Prostate gland (tissue), 2 donors: ENCODE measurements at places on chromosomes 16 and 17.

- no peak for DNase-seq
These were observed 2.3 kb downstream of the CTDNEP1 start for GRCh38 chr17:7249214-7249613.

- DNase-seq = no peak
These were observed 3.4 kb downstream of the SGCA start for GRCh38 chr17:50169121-50169764.

DNA sequence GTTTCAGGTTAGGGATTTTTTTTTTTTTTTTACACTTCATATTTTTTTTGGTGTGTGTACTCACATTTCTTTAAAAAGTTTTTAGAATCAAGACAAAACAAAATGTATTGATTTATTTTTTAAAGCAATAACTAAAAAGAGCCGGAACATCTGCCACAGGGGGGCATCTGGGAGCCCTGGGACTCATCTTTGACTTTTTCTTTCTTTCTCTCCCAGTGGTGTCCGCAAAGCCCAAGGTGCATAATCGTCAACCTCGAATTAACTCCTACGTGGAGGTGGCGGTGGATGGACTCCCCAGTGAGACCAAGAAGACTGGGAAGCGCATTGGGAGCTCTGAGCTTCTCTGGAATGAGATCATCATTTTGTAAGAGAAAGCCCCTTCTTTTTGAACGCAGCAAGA lies 36.3 kb downstream of the WWP2 start:
- DNase-seq = no peak

GRCh38 chr17:7177954-7178477 lies 1.2 kb downstream of the ASGR1 start:
- DNase-seq = no peak

DNA sequence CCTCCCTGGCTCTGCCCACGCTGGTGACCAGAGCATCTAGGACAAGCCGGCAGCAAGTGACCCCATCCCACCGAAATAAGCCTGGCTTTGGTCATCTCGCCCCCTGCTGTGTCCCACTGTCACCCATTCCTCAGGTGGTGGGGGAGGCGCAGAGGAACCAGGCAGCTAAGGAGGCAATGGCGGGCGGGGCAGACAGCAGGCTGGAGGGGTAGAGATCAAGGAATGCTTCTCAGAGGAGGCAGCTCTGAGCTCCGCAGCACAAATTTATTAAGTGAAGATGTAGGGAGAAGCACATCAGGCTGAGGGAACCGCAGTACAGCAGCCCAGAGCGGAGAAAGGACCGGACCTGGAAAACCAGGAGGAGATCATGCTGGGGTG lies 7.5 kb upstream of the KREMEN2 start:
- DNase-seq = no peak

GRCh38 chr16:82134846-82135245 lies 35.2 kb downstream of the MPHOSPH6 start:
- DNase-seq = no peak

- no peak for DNase-seq
These were observed 102.9 kb upstream of the ZFHX3 start for GRCh38 chr16:73150786-73151185.

DNA sequence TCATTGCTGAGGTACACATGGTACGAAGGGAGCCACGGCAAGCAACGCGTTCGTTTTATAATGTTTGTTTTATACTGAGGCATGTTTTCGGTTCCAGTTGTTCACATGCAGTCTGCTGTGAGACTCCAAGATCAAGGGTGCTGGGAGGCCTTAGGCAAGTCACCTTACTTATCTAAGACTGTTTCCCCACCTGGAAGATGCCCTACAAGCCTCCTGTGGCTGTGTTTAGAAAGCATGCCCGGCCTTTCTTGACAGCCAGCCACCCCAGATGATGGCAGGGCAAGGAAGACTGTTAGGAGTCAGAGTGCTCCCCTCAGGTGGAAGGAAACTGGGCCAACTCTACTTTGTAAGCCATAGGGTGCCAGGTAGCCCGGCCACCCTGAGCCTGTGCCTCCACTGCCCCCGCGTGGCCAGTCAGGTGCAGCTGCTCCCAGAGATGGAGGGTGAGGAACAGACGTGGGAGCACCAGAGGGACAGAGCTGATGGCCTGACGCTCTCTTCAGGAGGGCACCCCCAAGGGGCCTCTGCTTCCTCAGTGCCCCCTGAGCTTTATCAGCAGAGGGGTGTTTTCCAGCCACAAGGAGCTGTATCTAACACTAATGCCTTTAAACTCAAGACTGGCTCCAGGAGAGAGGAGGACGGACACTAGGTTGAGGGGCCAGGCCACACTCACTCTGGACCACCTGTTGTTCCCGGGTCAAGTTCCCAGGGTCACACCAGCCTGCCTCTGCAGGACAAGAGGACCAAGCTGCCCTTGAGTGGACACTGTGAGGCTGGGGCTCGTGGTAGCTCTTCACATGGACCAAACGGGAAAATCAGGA lies 5.4 kb downstream of the NAT9 start:
- peak; percentile 83 for DNase-seq

DNA sequence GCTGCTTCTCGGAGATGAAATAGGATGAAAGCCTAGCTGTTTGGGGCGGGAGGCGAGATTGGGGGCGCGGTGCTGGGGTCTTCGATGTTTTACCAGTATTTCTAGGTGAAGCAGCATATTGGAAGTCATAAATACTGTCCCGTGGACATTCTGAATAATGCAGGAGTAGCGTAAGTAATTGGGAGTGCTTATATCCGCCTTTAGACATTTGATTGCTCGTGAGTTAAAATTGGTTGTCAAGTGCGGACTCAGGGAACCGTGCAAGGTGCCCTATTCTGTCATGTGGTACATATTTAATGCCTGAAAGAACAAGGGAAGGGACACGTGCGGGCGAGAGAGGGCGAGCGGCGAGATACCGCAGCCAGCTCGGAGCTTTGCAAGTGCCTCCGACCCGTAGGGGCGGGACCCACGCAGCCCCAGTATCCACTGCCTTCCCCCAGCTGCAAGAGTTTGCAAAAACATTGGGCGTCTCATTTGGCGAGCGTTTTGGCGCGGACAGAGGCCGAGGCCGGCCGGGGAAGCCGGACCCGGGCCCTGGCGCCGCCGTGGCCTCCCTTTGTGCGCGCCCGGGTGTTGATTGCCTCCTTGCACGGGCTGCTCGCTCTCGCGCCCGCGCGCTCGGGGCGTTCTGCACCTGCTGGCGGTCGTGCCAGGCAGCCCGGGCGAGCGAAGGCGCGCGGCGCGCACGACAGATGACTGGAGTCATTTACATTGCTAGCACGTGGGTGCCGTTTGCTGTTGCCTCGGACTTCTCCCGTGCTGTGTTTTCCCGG lies 849.8 kb upstream of the RBFOX1 start:
- DNase-seq = no peak

- DNase-seq = peak; percentile 69
These were observed 11.8 kb downstream of the SYT17 start for GRCh38 chr16:19179546-19180490.

- peak; percentile 71 for DNase-seq
These were observed 4.5 kb downstream of the PMP22 start for GRCh38 chr17:15260376-15261257.

DNA sequence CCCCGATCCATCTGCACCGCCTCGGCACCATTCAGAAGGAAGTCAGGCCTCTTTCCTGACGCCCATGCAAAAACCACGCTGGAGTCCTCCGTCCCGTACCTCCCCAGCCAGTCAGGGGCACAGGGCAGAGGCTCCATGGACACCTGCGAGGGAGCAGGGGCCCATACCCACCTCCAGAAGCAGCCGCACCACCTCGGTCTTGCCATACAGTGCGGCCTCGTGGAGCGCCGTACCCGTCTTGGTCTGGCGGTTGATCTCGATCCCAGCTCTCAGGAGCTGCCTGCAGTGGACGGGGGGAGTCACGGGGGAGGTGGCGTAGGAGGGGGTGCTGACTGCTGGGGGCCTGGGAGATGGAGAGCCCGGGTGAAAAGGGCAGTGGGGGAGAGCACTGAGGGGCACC lies 9.2 kb downstream of the CASKIN2 start:
- no peak for DNase-seq

DNA sequence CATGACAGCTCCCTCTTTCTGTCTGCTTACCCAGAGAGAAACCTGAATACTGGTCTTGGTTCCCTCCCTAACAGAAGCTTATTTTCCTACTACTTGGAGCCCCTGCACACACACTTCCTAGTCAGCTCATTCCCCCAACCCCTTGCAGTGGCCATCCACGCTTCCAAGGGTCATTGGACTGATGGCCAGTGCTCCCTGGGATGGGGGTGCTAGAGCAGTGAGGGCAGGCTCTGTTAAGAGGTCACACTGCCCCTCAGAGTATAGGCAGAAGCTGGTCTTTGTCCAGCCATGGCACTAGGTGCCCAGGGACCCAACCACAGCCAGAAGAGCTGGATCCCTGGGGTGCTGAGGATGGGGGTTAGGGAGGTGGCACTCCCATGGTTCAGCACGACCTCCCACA lies 12.5 kb downstream of the DRC3 start:
- no peak for DNase-seq

DNA sequence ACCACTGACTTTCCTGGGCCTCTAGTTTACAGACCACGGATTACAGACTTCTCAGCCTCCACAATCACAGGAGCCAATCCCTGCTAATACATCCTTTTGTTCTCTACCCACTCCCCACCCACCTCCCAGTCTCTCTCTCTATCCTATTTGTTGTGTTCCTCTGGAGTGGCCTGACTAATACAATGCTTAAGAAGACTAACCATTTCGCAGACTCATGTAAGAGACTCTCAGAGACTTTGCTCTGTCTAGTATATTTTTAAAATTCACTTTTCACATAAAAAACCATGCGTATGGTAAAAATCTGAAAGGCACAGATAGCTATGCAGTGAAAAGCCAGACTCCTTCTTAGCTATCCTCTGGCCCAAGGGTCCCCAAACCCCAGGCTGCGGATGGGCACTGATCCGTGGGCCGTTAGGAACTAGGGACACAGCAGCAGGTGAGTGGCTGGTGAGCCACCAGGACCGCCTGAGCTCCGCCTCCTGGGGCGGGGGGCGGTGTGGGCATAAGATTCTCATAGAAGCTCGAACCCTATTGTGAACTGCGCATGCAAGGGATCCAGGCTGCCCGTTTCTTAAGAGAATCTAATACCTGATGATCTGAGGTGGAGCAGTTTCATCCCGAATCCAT lies 7.6 kb downstream of the PIK3R6 start:
- DNase-seq = no peak

- no peak for DNase-seq
These were observed 4.7 kb downstream of the KCTD5 start for GRCh38 chr16:2686912-2687507.

GRCh38 chr16:62548095-62548494 lies 511.9 kb upstream of the CDH8 start:
- no peak for DNase-seq

- DNase-seq = no peak
These were observed 4.0 kb downstream of the MYH3 start for GRCh38 chr17:10652984-10653659.

GRCh38 chr16:11788914-11789313 lies 8.1 kb downstream of the ZC3H7A start:
- no peak for DNase-seq

DNA sequence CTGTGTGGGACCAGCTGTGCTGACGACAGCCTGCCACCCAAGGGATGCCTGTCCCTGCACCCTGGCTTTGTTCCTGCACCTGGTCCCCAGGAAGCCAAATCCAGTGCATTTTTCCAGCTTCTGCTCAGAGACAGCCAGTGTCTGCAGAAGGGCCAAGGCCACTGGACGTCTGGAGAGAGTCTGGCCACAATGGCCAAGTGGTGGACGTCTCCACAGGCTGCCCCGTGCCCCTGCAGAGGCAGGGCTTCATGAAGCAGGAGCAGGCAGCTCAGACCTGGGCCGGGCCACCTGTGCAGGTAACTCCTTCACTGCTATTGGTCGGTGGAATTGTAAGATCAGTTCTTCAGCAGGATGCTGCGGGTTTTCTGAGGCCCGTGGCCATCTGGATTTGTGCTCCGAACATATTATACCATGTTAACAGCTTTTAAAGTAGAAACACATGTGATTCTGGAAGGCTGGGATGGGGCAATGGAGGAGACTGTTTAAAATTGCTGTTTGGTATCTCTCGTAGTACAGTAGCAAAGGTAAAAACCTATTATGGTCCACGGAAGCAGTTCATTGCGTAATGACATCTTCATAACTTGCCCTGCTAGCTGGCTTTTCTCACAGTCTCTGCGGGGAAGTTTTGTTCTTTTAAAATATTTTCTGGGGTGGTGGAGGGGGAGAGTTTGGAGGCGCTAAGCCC lies 185.3 kb downstream of the CCDC182 start:
- DNase-seq = no peak

- no peak for DNase-seq
These were observed 74.4 kb downstream of the METRNL start for GRCh38 chr17:83153681-83154310.

GRCh38 chr17:3730881-3731429 lies 7.3 kb downstream of the HASPIN start:
- DNase-seq = no peak

GRCh38 chr17:60857556-60858080 lies 180.0 kb downstream of the BCAS3 start:
- no peak for DNase-seq

DNA sequence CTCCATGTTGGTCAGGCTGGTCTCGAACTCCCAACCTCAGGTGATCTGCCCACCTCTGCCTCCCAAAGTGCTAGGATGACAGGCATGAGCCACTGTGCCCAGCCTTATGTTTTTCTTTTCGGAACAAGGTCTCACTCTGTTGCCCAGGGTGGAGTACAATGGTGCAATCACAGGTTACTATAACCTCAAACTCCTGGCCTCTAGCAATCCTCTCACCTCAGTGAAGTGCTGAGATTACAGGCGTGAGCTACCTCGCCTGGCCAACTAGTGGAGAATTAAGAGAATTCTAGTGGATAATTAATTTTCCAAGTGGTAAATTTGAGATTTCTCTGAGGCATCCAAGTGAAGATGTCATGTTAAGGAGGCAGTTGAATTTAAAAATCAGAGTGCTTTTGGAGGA lies 2.9 kb upstream of the FBXO47 start:
- DNase-seq = no peak

DNA sequence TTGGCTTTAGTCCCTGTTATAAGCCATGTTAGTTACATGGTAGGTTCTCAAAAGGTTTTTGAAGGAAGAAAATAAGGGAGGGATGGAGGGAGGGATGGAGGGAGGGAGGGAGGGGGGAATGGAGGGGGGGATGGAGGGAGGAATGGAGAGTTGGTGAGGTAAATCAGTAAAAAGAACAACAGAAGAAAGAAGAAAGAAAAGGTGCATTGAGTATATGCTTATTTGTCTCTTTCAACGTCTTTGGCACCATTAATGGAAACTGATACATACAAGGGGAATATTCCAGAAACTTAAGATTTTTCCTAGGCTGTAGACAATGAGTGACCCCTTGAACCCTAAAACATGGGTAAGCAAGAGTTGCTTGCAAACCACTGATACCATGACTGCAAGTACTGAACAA lies 1056.3 kb downstream of the CDH11 start:
- DNase-seq = no peak

DNA sequence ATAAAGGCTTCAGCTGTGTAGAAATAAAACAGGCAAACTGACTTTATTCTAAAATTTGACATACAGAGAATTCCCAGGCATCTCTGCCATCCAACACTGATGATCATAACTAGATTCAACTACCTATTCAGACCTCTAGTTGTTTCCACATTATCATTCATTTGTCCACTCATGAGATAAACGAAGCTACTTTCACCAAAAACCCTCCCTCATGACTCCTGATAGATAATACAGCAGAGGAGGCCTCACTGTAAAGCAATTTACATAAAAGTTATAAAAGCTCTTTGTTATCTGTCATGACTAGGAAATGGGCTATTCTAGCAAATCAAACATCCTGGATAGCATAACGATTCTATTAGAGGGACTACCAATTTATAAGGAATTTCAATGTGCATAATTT lies 19.6 kb upstream of the RFFL start:
- DNase-seq = no peak
